ENCODE measurements at places on chromosomes 13 and 19.

DNA sequence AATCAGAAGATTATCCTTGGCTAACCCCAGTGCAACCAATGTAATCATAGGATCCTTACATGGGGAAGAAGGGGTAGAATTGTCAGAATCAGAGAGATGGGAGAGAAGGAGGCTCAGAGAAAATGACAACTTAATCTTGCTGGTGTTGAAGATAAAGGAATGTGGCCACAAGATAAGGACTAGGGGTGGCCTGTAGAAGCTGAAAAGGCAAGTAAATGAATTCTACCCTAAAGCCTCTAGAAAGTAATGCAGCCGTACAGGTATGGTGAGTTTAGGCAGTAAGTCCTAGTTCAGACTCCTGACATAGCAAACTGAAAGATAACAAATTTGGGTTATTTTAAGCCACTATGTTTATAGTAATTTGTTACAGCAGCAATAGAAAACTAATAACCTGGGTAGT is 718.5 kb downstream of the SLITRK6 start:
- no peak for DNase-seq

DNA sequence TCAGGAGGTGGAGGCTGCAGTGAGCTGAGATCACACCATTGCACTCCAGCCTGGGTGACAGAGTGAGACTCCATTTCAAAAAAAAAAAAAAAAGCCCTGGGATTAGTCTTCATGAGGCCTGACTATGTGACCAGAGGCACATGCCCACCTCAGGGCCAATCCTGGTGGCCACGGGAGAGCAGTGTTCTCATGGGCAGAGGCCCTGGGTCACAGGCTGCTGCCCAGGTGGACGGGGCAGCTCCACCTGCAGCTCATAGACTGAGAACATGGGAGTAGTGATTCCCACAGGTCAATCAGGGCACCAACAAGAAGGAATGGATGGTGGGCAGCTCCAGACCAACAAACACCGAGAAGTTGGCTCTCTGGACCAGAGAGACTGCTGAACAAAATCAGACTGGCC is 26.1 kb upstream of the PEPD start:
- no peak for DNase-seq

GRCh38 chr13:88022431-88023208 is 351.4 kb downstream of the SLITRK5 start:
- no peak for DNase-seq

GRCh38 chr19:46201454-46202310 is 27.9 kb upstream of the IGFL1 start:
- DNase-seq, result no peak

DNA sequence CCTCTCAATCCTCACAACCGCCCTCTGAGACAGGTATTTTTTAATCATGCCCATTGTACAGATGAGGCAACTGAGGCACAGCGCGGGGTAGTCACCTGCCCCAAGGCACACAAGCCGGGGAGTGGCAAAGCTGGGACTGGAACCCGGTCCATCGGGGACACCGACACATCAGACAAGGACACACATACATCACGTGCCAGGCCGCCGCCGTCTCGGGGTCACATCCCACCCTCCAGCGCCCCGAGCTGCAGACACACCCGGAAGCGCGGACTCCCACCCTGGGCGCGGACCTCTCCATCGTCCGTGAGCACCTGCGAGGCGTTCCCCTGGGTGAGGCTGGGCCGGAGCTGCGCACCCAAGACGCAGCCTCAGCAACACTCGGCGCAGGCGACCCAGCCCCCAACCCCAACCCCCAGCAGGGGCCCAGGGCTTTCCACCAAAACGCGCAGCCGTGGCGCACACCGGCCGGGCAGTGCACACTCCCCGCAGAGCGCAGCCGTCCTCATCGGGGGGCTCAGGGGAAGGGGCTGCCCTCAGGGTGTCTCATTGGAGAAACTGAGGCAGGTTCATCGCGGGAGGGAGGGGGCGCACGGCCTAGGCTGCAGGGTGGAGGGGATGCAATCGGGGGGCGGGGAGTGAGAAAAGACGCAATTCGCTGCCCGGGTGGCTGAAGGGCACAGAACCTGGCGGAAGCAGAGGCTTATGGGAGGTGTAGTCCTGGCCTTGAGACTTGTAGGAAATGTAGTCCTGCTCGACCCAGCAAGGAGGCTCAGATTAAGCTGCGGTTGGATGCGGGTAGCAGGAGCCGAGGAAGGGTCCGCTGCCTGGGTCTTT is 1.9 kb upstream of the LMTK3 start:
- no peak for DNase-seq

GRCh38 chr19:10037367-10037766 is 24.1 kb downstream of the RDH8 start:
- no peak for DNase-seq

GRCh38 chr13:73835138-73835721 is 299.0 kb downstream of the KLF12 start:
- peak; percentile 10 for DNase-seq

DNA sequence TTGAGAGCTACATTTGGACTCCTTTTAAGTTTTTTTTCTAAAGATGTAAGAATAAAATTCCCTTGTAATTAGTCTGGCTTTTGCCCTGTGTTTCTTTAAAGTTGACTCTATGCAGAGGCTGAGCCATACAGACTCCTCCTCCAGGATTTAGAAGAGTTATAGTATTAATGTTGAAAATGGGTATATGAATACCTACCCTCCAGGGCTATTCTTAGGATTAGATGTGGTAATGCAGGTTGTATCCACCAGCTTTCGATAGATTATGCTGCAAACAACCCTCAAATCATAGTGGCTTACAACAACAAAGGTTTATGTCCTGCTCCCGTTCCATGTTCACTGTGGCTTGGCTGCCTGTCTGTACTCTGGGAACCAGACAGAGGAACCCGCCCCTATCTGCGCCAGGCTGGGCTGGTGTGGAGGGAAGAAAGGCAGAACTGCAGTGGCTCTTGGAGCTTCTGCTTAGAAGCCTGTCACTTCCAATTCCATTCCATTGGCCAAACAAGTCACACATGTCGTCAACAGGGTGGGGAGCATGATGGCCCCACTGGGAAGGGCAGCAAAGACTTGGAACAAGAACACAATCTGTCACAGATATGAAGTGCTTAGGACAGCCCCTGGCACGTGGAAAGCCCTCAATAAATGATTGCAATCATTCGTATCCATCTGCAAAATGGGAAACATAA is 290.8 kb downstream of the FOXO1 start:
- no peak for DNase-seq

DNA sequence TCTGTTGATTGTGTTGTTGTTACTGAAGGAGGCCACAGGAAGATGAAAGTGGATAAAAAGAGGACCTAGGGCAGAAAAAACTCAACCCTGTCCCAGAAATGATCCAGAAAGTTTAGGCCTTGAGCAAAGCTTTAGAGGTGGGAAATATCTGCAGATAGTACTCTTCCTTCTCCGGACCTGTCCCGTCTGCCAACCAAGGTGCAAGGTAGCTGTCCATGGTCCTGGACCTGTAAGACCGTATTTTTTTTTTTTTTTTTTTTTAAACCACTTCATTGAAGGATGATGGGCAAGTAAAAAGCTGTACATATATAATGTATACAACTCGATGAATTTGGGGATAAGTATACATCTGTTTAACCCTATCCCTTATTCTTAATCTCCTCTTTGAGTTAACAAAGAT is 225.9 kb downstream of the OLFM4 start:
- no peak for DNase-seq

- DNase-seq, result no peak
Measured at GRCh38 chr19:13865571-13866462, 11.1 kb upstream of the NANOS3 start.
